Colonic mucosa (tissue), 4 donors: ENCODE measurements at places on chromosomes 5 and 9. TPM values are rescaled to one million over a fixed set of nuclear protein-coding genes. Genes with fewer than 3 reads are reported as not detected.

DNA sequence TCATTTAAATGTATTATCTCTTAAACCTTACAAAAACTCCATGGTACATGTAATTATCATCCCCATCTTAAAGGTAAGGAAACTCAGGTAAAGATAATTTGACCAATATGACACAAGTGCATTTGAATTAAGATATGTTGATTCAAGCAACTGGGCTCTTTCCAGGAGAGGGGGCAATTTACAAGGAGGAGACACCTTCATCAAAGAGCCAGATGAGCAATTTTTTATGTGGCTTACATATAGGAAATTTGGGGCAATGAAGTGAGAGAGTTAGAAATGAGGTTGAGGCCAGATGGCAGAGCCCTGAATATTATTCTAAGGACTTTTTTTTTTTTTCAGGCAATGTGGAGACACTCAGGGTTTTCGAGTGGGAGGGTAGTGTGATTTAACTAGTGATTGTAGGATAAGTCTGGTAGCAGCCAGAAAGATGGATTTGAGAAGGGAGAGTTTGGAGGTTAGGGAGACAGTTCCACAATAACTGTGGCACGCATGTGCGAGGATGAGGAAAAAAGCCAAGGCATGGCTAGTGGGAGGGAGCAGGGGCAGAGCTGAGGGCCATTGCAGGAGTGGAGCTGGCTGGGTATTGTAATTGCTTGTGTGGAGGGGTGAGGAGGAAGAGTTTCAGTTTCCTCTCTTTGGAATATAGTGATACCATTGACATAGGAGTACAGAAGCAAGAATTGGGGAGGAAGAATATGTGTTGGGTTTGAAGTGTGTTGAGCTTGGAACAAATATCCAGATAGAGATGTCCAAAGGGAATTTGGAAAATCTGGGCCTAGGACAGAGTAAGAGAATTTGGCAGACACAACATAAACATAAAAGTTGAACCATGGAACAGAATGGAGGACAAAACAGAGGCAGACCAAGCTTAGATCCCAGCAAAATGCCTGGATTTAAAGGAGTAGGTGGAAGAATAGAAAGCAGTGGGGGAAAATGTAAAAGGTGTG lies 72.0 kb downstream of the ACTBL2 start:
- DNase-seq = no peak
- H3K27me3 ChIP-seq = no peaks in the 10 kb centered on the region
- no peaks in the 10 kb centered on the region for H3K36me3 ChIP-seq
- H3K4me1 ChIP-seq = no peaks in the 10 kb centered on the region
- H3K4me3 ChIP-seq = no peak overlapping the region

DNA sequence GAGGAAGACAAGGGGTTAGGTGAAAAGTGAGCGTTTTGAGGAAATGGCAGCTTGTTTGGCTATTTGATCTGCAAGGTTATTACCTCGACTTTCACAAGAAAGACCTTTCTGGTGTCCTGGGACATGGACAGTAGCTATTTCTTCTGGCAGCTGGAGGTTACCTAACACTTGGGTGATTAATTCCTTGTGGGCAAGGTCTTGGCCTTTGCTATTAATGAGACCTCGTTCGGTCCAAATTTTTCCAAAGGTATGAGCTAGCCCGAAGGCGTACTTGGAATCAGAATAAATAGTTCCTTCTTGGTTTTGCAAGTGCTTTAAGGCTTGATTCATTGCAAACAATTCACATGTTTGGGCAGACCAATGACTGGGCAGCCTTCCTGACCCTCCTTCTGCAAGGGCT lies 4.9 kb downstream of the GTF3C5 start:
- no peak overlapping the region for H3K4me3 ChIP-seq
- H3K36me3 ChIP-seq = no peaks in the 10 kb centered on the region
- peaks cover 9% of the 10 kb centered on the region for H3K4me1 ChIP-seq
- no peak for DNase-seq
- H3K27ac ChIP-seq = no peak overlapping the region
- no peaks in the 10 kb centered on the region for H3K27me3 ChIP-seq

DNA sequence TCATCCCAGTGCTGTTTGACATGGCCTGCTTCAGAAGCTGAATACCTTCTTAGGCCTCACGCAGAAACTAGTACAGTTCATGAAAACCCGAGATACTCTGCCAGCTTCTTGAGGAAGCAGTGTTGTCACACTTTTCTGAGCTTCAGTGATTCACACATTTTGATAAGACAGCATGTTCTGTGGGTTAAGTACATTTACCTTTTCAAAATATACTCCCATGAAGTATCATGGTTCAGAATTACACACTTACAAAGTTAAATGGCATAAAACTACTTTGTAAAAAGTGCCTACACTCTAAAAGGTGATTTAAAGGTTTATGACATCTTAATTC lies 56.9 kb downstream of the VCAN start:
- H3K27me3 ChIP-seq = no peaks in the 10 kb centered on the region
- H3K4me3 ChIP-seq = no peak overlapping the region
- H3K36me3 ChIP-seq = no peaks in the 10 kb centered on the region
- no peak for DNase-seq
- no peak overlapping the region for H3K27ac ChIP-seq
- no peaks in the 10 kb centered on the region for H3K4me1 ChIP-seq

- no peak overlapping the region for H3K27ac ChIP-seq
- H3K4me1 ChIP-seq = peaks cover 15% of the 10 kb centered on the region
- no peaks in the 10 kb centered on the region for H3K36me3 ChIP-seq
- H3K4me3 ChIP-seq = no peak overlapping the region
- no peak for DNase-seq
- no peaks in the 10 kb centered on the region for H3K27me3 ChIP-seq
Observed at GRCh38 chr5:134007581-134008265, 2.9 kb upstream of the VDAC1 start.

Gene DMRT1
- not detected for total RNA-seq

DNA sequence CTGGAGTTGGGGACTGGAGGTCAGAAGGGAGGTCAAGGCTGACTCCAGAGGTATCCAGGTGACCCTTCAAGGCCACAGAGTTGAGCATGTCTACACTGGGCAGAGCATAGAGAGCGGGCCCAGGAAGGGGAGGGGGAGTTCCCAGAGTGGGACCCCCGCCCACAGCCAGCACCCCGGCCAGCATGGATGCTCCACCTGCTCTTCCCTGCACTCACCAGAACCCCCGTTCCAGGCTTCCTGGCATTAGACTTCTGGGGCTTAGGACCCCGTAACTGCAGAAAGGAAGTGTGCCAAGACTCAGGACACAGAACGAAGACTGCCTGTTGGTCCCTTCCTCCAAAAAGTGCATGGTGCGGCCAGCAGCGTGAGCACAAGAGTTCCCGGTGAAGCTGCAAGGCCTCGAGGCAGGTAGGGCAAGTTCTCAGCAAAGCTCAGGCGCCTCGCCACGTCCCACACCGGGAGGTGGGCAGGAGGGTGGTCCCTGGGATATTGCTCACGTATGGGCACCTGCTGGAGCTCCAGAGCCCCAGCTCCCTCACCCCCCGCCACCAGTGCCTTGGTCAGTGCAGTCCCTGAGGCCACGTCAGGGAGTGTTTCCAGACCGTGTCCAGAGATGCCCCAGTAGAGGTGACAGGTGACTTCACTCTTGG lies 13.8 kb downstream of the ABO start:
- no peak overlapping the region for H3K27ac ChIP-seq
- no peaks in the 10 kb centered on the region for H3K4me1 ChIP-seq
- H3K36me3 ChIP-seq = no peaks in the 10 kb centered on the region
- H3K4me3 ChIP-seq = no peak overlapping the region

- H3K27ac ChIP-seq = no peak overlapping the region
- no peak overlapping the region for H3K4me3 ChIP-seq
- no peaks in the 10 kb centered on the region for H3K36me3 ChIP-seq
- no peaks in the 10 kb centered on the region for H3K27me3 ChIP-seq
Observed at GRCh38 chr5:159990506-159990905, 18.4 kb upstream of the TTC1 start.

Gene CRHBP
- total RNA-seq = 0.61 TPM
